ENCODE measurements at places on chromosomes 3 and 15.

DNA sequence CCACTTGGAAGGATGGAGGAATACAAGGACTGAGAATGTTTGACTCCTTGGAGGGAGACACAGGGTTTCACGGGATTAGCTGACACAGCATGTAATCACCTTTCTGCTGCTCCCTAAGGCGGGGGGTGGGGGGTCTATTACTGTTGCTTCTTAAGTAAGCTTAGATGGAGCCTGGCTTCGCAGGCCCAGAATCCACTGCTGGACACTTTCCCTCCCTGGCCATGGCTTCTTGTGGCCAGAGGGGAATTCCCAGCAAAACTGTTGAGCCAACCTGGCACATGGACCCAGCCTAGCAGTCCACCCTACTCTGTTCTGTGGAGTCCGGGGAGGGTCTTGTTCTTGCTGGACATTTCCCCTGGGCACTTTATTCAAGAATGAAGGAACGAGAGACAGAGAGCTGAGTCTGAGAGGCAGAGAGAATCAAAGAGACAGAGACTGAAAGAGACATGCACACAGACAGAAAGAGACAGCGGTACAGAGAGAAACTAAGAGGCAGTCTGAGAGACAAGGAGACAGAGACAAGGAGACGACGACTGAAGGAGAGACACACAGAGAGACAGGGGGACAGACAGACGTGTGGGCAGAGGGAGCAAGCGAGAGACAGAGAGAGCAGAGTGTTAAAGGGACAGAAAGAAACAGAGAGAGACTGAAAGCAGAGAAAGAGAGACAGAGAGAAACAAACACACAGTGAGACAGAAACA is 55.6 kb upstream of the DLG1 start:
- DNase-seq, result no peak

DNA sequence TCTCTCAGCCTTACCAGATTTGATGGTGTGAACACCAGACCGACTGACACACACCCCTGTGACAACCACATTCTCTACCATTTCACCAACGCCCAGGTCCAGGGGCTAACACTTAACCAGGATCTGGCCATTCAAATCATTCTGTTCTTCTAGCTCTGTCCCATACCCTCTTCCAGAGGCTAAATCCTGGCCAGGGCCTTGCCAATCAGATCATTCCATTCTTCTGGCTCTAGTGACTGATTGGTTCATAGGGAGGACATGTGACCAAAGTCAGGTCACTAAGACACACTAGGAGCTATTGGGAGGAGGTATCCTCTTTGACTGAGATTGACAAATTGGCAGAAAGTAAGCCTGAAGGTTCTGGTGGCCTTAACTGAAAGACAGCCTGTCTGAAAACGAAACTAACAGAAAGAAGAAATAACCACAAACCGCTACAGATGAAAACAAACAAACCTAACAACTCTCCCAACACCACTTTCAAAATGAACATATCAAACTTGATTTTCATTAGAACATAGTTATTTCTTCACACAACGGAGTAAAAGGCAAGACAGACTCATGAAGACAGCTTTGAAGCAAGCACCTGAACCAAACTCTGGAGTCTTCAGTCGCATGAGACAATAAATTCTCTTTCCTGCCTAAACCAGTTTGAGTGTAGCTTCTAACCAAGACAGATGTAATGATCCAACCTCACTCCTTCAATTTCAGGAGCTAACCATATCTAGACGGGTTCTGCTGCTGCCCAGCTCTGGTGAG is 68.5 kb downstream of the TRANK1 start:
- peak; percentile 27 for DNase-seq

- DNase-seq, result no peak
Measured at GRCh38 chr15:39589815-39590644, 9.2 kb downstream of the THBS1 start.

- no peak for DNase-seq
Measured at GRCh38 chr3:75737831-75738493, 47.4 kb downstream of the ZNF717 start.

GRCh38 chr15:77083381-77084160 is 12.7 kb upstream of the TSPAN3 start:
- DNase-seq, result peak; percentile 30

Data from T-helper 2 cell treated with Interferon-gamma antibody and Interleukin-4, amounts not matched to agents 5 μg/mL and 100 μg/mL, for 36 hours (primary cell).